AG09309 (cell line): ENCODE measurements at places on chromosomes 5 and 9.
A peak's percentile ranks its signal among the peaks of the same experiment; 100 is the strongest.

DNA sequence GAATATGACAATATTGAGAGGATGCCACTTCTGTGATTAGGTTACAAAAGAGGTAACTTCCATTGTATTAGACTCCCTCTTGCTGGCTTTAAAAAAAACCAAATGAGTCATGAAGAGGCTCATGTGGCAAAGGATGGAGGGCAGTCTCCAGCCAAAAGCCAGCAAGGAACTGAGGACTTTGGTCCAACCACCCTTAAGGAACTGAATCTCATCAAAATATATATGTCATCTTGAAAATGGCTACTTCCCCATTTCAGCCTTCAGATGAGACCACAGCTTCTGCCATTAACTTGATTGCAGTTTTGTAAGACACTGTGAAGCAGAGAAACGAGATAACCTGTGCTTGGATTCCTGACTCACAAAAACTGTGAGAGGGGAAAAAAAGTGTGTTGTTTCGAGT lies 15.5 kb upstream of the TRIM32 start:
- DNase-seq, result no peak

DNA sequence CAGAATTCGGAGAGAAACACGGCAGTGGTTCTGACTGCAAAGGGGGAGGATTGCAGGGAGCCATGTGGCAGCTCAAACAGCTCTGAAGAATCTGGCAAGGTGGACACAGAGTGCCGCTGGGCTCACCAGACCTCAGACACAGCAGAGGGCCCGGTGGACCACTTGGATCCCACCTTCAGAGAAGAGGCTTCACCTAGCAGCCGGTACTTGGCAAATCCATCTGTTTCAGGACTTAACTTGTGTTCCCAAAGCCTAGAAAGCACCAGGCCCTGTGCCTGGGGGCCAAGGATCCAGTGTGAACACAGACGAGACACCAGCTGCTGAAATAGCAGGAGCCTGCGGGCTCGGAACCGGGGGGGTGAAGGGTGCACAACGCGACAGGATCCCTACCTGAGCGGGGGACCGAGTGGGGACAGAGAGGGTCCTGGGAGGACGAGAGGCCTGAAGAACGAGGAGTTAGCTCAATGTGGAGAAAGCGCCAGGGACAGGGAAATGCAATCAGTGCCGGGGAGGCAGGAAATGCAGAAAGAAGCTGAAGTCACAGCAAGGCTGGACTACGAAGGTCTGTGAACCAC lies 44.6 kb downstream of the BTNL9 start:
- no peak for DNase-seq

GRCh38 chr5:158739951-158740757 lies 359.6 kb downstream of the EBF1 start:
- DNase-seq, result no peak

DNA sequence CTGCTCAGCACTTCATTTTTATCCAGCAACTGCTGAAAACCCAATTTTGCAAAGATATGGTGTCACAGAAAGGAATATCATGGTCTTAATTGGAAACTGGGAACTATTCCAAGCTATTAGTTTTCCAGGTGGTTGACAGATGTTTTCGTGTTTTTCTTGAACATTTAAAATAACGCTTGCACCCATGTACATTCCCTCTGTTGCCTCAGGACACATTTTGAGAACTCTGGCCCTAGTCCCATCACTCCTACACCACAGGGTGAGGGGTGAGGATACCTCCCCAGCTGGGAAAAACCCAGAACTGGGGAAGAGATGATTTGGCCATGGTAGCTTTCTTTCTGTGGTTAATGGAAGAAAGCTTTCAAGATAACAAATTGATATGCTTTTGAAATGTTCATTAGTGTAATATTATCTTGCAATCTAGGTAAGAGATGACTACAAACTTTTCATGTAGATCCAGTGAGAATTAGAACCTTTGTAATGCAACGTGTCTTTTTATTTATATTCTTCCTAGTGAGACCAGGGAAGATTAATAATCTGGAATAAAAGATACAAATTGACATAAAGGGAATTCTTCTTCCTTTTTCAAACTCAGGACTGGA lies 627.0 kb downstream of the RAB3C start:
- peak; percentile 14 for DNase-seq

- DNase-seq, result no peak
Observed at GRCh38 chr9:116267021-116267420, 113.4 kb downstream of the PAPPA start.

- no peak for DNase-seq
Observed at GRCh38 chr5:54689411-54690251, 172.1 kb downstream of the SNX18 start.

DNA sequence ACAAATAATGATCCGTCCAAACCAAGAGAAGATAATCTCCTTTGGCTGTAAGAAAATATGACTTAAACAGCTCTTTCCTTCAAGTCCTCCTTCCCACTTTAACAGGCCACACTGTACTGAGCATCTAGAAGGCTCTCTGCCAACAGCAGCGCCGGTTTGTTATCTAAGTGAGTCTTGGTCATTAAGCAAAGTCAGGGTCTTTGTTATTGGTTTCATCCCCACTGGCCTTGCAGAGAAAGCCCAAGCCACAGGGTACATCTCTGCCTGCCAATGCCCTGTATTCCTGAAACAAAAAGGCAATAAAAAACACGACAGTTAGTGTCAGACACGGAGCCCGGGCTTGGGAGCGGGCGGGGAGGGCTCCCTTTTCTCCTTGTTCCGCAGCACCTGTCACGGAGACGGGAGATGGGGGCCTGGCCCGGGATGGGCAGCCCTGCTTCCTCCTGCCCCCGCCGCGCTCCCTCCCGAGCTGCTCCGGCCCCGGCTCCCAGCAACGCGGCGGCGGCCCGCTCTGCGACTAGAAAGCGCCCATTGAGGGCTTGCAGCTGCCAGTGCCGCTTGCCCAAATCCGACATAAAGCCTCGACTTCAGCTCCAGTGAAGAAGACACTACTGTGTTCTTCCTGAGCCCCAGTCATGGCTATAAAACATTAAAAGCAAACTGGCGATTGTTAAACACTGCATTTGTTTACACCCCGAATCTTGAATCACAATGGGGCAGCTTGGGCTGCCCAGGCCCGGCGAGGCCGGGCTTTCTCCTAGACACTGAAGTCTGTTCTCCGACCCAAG lies 28.1 kb upstream of the PIK3R1 start:
- no peak for DNase-seq

DNA sequence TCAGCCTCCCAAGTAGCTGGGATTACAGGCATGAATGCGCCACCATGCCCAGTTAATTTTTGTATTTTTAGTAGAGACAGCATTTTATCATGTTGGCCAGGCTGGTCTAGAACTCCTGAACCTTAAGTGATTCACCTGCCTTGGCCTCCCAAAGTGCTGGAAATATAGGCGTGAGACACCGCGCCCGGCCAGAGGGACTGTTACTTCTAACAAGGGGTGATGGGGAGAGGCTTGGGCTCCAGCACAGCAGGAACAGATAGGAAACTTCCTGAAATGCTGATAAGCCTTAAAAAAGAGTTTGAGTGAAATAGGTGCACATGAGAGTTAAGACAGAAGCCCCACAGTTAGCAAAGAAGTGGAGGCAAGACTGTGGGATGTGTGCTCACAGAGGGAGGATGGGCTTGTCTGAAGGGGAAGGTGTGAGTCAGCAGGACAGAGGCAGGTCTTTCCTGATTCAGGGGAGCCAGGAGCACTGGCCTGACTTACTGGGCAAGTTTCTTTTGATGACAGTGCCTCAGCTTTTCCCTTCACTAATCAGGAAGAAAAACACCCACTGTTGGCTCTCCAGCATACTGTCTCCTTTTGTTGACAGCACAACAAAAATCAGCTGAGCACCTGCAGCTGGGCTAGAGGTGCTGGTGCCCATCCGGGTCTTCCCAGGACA lies 68.4 kb downstream of the RAD23B start:
- DNase-seq, result no peak

DNA sequence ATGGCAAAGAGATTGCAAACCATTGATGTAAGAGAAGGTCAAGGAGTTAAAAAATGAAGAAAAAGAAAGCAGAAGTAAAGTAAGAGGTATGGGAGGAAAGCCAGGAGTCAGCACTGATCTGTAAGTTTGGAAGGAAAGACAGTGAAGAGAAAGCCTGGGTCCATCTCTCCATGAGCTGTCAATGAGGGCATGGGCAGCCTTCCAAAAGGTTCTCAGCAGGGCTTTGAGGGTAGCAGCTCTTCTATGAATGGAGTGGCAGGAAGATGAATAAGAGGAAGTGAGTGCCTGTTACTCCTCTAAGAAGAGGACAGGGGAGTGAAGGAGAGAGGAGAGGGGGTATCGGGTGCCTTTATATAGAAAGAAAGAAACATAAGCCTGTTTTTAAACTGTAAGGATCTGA lies 97.1 kb downstream of the ADCY2 start:
- DNase-seq, result no peak

GRCh38 chr5:26669523-26669922 lies 368.9 kb downstream of the CDH9 start:
- DNase-seq, result no peak

- no peak for DNase-seq
Observed at GRCh38 chr5:155455791-155456514, 442.4 kb downstream of the KIF4B start.

- DNase-seq, result no peak
Observed at GRCh38 chr5:15261269-15261995, 238.5 kb upstream of the FBXL7 start.

- DNase-seq, result no peak
Observed at GRCh38 chr5:80941496-80941895, 18.7 kb upstream of the RASGRF2 start.

DNA sequence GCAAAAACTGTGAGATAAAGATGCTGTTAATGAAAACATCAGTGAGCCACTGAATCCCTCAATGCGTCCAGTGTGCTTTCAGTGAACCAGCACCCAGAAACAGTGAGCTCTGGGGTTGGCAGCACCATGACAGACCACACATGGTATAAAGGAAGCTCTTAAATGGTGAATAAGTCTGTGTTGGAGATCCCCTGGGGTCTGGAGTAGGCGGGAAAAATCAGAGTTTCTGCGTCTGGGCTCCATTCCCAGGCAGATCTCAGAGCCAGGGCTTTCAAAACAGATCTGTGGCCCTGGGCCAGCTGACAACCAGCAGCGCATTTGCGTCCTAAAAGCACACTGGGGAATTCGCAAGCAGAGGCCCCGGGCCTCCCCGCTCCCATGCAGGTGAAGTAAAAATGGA lies 233.5 kb downstream of the FRMD3 start:
- peak; percentile 71 for DNase-seq

- no peak for DNase-seq
Observed at GRCh38 chr5:146725025-146725424, 153.5 kb downstream of the PPP2R2B start.

DNA sequence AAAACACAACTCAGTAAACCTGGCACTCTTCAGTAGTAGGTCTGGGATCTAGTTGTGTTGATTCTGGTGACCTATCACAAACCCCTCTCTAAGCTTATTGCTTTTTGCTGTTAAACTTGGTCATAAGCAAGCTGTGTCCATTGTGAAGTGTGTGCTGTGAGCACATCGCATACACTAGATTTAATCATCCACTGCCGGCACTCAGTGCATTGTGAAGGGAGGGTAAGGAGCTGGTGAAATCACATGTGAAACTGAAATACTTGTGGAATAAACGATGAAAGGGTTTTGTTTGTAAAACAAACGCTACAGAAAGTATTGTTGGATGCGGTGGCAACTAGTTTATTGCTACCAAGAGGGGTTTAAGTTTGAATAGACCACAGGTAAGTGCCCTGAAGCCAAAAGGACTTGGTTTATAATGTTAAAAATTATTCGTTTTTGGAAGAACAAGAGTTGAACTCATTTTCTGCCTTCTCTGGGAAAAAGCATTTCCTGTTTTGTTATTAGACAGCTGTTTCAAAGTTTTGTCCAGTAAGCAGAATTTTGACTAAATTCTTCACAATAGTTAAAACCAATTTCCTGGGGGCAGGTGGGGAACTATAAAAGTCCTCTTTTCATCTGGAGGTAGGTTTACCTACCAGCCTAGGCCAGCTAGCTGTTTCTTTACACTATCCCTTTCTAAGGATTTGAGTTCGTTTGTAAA lies 24.6 kb downstream of the TJP2 start:
- no peak for DNase-seq

DNA sequence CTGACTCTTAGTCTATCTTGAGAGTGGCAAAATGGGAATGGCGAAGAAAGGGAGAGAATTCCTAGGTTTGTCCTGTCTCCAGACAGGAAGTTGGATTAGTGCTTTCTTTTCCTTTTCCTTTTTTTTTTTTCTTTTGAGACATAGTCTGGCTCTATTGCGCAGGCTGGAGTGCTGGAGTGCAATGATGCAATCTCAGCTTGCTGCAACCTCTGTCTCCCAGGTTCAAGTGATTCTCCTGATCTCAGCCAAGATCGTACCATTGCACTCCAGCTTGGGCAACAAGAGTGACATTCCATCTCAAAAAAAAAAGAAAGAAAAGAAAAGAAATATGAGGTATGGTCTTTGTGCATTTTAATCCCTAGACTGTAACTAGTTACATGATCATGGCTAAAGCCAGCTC lies 12.6 kb upstream of the KIF27 start:
- peak; percentile 52 for DNase-seq

DNA sequence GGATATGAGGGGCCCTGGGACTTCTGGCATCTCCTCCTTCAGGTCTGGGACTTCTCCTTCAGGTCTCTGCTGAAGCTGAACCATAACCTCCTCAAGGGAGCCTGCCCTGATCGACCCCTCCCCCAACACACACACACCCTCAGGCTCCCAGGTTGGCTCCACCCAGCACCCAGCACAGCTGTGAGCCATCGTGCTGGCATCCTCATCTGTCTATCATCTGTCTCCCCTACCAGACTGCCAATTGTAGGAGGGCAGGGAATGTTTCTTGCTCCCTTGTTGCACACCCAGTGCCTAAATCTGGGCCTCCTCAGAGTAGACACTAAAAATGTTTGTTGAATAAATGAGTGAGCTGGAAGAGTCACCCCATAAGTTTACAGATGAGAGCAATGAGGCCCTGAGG lies 71.4 kb downstream of the LRSAM1 start:
- DNase-seq, result no peak

- no peak for DNase-seq
Observed at GRCh38 chr5:82560561-82560960, 282.4 kb upstream of the RPS23 start.

DNA sequence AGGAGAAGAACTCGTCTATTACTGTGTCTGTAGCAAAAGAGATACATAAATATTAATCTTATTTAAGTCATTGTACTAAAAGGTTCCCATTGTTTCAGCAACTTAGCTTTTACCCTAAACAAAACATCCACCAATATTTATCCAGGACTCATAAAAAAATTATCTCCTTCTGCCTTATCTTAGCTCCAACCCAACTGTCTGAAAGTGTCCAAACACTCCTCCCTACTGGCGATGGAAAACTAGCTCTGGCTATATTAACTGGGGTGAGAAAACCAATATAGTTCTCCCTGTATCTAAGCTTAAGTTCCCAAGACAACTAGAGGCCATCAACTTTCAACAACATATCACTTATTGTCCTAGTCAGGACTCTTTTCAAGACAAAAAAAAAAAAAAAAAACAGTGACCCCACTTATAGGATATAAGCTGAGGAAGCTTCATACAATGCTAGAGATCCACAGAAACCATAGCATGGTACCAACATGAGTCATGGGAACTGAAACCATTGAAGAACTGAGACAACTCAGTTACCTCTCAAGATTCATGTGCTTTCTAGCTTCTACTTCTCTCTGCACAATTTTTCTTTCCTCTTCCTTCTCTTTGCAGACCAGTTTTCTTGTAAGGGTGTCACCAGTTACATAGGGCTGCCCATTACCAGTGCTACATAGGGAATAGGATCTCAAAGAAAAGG lies 150.7 kb upstream of the RASA1 start:
- no peak for DNase-seq

GRCh38 chr9:10173561-10173960 lies 439.2 kb downstream of the PTPRD start:
- no peak for DNase-seq

- no peak for DNase-seq
Observed at GRCh38 chr5:43146958-43147357, 26.2 kb downstream of the ZNF131 start.
